ENCODE measurements at places on chromosomes 2 and 18. TPM values are rescaled to one million over a fixed set of nuclear protein-coding genes. Genes with fewer than 3 reads are reported as not detected.

The RBFA gene
- total RNA-seq: 31.5 TPM

The KLHL14 gene
- total RNA-seq: not detected

The ELOA2 gene
- not detected for total RNA-seq

The PLA2R1 gene
- total RNA-seq: 8.0 TPM

The SCN9A gene
- total RNA-seq: 43.0 TPM

The ANTXR1 gene
- 25.6 TPM for total RNA-seq

The NPPC gene
- 1.3 TPM for total RNA-seq

The MLPH gene
- 110 TPM for total RNA-seq

The NAT8 gene
- not detected for total RNA-seq

The ADAM23 gene
- 9.9 TPM for total RNA-seq

The ADRA2B gene
- not detected for total RNA-seq

The SMYD5 gene
- 27.9 TPM for total RNA-seq

The OTX1 gene
- not detected for total RNA-seq

The PRR30 gene
- total RNA-seq: not detected

The SPDYA gene
- 1.6 TPM for total RNA-seq

The PRSS56 gene
- not detected for total RNA-seq

The MOCOS gene
- 2.2 TPM for total RNA-seq

The PROKR1 gene
- not detected for total RNA-seq

The BOK gene
- 13.6 TPM for total RNA-seq

The SKOR2 gene
- total RNA-seq: not detected

The LYPD6 gene
- total RNA-seq: 4.4 TPM

The POTEI gene
- not detected for total RNA-seq

The NOL4 gene
- total RNA-seq: not detected

The CPO gene
- 0.12 TPM for total RNA-seq

The MAB21L4 gene
- total RNA-seq: under 0.01 TPM

The NXPH2 gene
- total RNA-seq: not detected

The ALPI gene
- total RNA-seq: not detected

The MROH2A gene
- not detected for total RNA-seq

The ACTG2 gene
- total RNA-seq: 2.9 TPM

The TMEM200C gene
- total RNA-seq: 0.12 TPM

The TRAK2 gene
- total RNA-seq: 63.4 TPM

The TDRD15 gene
- total RNA-seq: not detected

The RBKS gene
- 1.4 TPM for total RNA-seq

The SLC25A12 gene
- total RNA-seq: 17.5 TPM

The EFHD1 gene
- not detected for total RNA-seq

The CCDC74A gene
- total RNA-seq: 11.9 TPM

The EVX2 gene
- 0.11 TPM for total RNA-seq

The HOXD1 gene
- not detected for total RNA-seq

All from uterine smooth muscle cell (primary cell).